ENCODE measurements at places on chromosomes 2 and 18.

GRCh38 chr2:150627526-150627925 lies 140.1 kb upstream of the RND3 start:
- DNase-seq = no peak

DNA sequence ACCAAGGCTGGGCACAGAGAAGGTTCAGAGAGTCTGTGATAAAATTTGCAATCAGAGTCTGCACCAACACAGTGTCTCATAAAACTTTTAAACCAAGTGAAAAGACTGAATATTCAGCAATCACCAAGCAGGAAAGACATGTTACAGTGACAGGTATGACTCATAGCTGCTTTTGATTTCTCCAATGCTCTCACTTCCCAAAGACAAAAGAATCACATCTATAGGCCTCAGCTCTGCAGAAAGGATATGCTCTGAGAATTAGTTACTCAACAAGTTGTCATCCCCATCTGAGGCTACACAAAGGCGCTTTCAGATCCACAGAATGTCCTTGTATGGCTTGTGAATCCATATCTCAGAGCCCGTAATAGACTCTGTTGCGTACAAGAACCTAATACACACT lies 92.5 kb downstream of the KCNF1 start:
- no peak for DNase-seq

- DNase-seq = no peak
These were observed 169.1 kb downstream of the RPIA start for GRCh38 chr2:88860421-88861075.

GRCh38 chr2:147355706-147356105 lies 489.1 kb upstream of the ACVR2A start:
- no peak for DNase-seq

- DNase-seq = no peak
These were observed 49.0 kb upstream of the TMEM87B start for GRCh38 chr2:112006076-112006410.

GRCh38 chr18:59502274-59503175 lies 143.5 kb upstream of the LMAN1 start:
- DNase-seq = peak; percentile 67

- DNase-seq = peak; percentile 99
These were observed 184.8 kb upstream of the SP5 start for GRCh38 chr2:170530284-170530745.
